Substantia nigra (tissue), 51 donors: ENCODE measurements at places on chromosomes 5 and 9.

GRCh38 chr5:81010336-81011169 is 50.4 kb downstream of the RASGRF2 start:
- no peak for DNase-seq

GRCh38 chr5:148792744-148793143 is 33.7 kb upstream of the ADRB2 start:
- DNase-seq = no peak

DNA sequence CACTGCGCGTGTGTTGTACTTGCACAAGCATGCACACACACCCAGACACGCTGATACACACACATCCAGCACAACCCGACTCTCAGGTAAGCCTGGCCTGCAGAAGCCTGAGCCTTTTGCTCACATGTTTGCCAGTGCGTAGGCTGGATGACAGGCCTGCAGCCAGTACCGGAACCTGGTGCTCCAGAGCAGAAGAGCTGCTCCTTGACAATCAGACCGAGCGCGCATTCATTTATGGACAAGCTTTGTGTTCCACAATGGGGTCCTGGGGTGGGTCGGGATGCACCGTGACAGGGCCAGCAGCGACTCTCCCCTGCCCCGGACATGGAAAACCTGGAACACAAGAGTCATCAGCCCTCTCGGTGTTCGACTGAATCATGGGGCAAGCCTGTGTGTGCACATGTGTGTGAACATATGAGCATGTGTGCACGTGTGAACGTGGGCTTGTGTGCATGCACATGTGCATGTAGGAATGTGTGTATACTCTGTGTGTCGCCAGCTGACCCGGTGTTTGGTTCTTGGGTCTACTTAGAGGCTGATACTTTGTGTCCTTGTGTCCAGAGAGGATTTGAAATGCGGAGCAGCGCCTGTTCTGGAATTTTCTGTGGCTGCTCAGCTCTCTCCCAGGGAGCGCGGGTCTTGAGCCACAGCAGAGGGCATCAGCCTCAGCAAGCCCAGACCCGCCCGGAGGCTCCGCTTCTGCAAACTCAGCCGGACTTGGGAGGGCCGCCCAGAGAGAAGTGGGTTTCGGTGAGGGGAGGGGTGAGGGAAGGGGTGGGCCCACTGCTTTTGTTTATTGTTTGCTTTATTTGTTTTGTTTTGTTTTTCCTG is 32.2 kb downstream of the IRX4 start:
- DNase-seq = no peak

DNA sequence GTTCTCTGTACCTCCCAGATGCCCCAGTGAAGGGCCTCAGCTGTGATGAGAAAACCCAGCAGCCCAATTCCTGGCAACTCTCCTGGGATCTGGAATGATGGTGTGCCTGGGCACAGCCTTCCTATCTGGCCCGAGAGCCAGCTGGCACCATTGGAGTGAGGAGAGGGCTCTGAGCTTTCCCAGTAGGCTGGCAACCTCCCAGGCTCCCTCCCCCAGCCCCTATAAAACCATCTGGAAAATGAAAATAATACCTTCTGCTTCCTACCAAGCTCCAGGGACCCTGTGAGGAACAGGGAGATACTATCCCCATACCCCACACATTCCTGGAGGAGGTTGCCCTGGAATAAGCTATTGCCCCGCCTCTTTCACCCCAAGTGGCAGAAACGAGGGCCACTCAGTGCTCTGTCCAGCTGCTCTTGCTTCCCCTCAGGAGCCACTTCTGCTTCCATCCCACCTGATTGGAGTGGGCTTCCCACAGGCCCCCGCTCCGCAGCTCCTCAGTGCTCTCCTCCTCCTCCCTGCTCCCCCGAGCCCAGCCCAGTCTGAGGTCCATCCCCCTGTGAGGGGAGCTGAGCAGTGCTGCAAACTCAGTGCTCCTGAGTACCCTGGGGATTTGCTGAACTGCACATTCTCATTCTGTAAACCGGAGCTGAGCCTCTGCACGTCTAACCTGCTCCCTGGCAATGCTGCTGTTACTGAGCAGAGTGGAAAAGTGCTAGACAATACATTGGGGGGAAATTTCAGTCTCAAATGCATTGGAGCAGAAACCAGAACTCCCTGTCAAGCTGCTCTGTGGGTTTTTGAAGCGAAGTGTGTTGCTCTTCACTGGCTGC is 74.7 kb downstream of the THBS4 start:
- DNase-seq = peak; percentile 30

- DNase-seq = no peak
Observed at GRCh38 chr5:462051-462481, 19.1 kb downstream of the EXOC3 start.

GRCh38 chr5:176816043-176816745 is 5.8 kb downstream of the UNC5A start:
- no peak for DNase-seq

- DNase-seq = peak; percentile 24
Observed at GRCh38 chr9:130846487-130847305, 11.6 kb downstream of the ABL1 start.

- no peak for DNase-seq
Observed at GRCh38 chr5:83983852-83984251, 263.2 kb upstream of the HAPLN1 start.

- DNase-seq = no peak
Observed at GRCh38 chr5:159031513-159031912, 68.2 kb downstream of the EBF1 start.

GRCh38 chr5:6830643-6831239 is 117.5 kb downstream of the TENT4A start:
- DNase-seq = no peak

DNA sequence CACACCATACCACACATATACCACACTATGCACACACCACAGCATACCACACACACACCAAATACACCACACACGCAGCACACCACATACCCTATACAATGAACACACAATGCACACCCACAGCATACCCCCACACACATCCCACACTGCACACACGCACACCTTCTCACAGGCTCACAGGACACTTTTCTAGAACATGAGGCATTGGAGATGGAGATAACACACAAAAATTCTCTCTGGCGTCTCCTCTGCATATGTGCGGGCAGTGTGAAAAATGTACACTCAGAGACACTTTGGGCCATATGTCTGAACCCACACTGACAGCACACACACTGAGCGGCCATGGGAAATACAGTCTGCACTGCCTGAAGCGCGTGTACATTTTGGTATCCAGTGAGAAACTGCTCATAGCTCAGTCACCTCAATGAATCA is 278.1 kb downstream of the GADD45G start:
- no peak for DNase-seq

- DNase-seq = no peak
Observed at GRCh38 chr9:76652894-76653293, 111.3 kb upstream of the PCA3 start.

GRCh38 chr5:10913841-10914240 is 152.8 kb upstream of the DAP start:
- no peak for DNase-seq

DNA sequence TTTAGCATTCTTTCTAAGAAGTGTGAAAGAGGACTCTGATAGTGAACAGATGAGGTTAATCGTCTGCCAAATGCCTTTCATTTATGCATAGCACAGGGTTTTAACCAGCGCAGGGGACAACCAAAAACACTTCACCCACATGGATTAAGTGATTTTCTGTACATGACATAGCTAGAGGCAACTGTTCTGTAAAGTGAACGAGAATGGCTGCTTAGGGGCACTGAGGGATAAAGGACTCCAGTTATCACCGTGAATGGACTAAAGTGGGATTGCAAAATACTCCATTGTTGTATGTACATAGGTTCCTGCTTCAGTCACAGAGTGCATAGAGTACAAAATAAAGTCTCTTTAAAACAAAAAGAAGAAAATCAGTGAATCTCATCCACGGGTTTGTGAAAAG is 456.8 kb downstream of the DMAC1 start:
- DNase-seq = no peak

- DNase-seq = no peak
Observed at GRCh38 chr9:110153431-110153830, 54.5 kb downstream of the C9orf152 start.

GRCh38 chr9:93930070-93930469 is 25.1 kb downstream of the BARX1 start:
- DNase-seq = no peak

DNA sequence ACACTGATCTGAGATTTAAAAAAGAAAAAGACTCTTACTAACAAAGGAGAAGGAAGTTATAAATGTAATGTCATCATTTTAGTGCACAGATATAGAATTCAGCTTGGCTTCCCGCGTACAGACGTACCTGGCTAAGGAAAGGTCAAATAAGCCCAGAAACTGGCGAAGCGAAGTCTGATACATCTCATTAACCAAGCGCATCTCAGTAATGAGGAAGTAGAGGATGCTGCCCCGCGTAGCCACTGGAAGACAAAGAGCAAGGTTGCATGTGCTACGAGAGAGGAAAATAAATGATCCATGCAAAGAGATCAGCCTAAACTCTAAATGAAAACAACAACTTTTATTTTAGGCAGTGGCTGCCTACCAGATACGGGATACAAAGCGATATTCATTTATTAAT is 208.8 kb downstream of the DNAH5 start:
- no peak for DNase-seq

DNA sequence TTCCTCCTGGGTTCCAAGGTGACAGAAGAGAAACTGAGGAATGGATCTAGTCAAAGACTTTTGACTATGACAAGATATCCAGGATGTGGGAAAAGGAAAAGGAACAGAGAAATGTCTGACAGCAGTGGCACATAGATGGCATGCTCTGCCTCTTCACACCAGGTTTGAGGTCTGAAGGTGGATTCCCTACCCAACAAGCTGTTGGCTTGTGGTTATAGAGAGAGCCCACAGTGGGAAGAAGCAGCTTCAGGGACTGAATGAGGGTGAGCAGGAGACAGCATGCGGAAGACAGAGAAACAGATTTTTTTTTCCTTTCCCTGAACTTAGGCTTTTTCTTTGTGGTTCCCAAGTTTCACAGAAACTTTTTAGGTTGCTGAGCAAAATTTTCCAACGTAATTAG is 20.6 kb downstream of the IFNW1 start:
- DNase-seq = no peak

DNA sequence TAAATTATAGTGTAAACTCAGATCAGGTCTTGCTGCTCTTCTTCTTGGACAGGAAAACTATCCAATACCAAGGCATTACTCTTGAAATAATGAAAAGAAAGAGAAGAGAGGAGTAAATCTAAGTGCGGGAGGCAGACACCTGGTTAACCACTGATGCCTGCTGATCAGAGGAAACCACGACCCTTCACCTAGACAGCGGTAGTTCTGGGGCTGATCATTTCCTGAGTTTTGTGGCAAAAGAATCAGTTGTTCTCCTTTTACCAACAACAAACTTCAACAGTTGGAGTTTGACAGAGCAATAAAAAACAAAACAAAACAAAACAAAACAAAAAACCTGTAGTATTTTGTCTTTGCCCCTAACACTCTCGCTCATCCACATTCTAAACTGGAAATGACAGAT is 3.0 kb downstream of the RLN1 start:
- no peak for DNase-seq

GRCh38 chr5:9658706-9659105 is 28.6 kb upstream of the TAS2R1 start:
- DNase-seq = no peak

DNA sequence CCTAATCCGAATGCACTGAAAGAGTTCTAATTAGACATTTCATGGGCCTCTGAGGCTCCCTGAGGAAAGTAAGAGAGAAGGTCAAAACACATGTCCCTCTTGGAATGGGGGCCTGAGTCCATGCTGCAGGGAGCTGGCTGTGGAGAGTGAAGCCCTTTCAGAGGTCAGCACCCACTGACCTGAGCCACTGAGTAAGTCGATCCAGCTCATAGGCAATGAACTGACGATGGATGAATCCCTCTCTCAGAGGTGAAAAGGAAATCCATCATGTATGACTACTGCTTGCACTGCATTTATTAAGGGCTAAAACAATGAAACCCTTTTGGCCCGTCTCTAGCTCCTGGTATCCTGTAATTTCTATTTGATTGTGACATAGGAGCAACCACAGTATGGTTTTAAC is 288.9 kb upstream of the VLDLR start:
- DNase-seq = no peak

- no peak for DNase-seq
Observed at GRCh38 chr9:128459011-128459410, 3.2 kb downstream of the ODF2 start.

GRCh38 chr9:70340572-70340971 is 73.9 kb downstream of the KLF9 start:
- DNase-seq = no peak

- no peak for DNase-seq
Observed at GRCh38 chr5:75044406-75044805, 8.0 kb downstream of the GCNT4 start.

DNA sequence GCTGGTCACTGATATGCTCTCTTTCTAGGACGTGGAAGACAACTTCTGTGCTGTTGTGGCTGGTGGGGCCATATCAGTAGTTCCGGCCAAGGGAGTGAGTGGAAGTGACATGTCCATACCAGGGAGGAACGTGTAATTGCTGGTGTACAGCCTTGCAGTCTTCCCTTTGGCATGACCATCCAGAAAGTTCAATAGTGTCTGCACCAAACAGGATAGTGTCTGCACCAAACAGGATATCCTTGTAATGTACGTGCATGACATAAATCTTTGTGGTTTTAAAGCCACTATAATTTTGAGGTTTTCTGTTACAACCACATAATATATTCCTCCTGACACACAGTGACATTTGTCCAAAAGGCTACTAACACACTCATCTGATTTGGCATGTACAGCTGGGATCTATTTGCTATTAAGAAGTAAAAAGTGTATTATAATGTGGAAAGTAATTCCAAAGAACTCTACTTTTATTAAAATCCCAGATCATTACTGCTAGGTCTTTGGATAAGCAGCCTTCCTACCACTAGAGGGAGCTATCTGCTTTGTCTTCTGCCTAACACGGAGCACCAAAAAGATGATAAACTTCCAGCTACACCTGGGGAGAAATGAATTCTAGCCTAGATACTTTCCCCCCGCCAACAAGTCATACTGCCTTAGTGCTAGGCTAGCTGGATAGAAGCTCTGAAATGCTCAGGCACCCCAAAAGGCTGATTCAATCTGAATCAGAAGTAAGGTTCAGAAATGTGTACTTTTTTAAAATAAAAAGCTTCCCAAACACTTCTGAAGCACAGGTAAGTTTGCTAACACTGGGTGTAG is 52.7 kb downstream of the RNF145 start:
- no peak for DNase-seq

- no peak for DNase-seq
Observed at GRCh38 chr5:62596096-62596495, 17.5 kb downstream of the LRRC70 start.

GRCh38 chr5:131209506-131210150 is 38.9 kb downstream of the LYRM7 start:
- DNase-seq = no peak

GRCh38 chr5:152349683-152350526 is 55.2 kb downstream of the NMUR2 start:
- DNase-seq = peak; percentile 31

GRCh38 chr5:5298068-5298633 is 124.3 kb upstream of the ICE1 start:
- no peak for DNase-seq
